Stimulated activated CD8-positive, alpha-beta memory T cell treated with anti-CD3 and anti-CD28 coated beads, Interleukin-4, amount 100 ng/mL, for 24 hours (primary cell): ENCODE measurements at places on chromosomes 2 and 18.

DNA sequence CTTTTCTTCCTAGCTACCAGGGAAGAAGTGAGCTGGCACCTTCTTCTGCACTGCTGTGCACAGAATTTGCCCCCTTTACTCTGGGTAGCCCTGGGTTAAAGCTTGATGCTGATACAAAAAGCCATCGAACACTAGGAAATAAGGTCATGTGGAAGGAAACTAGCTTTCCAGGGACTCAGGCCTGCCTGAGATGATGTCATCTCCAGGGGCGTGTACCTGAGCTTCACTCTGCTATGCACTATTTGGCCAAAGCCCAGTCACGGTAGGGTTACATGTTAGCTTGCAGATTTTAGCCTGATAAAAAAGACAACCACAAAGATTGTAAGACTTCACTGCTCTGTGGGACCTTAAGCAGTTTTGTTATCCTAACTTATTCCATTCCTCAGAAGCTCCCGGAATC, 20.4 kb downstream of the EDAR start:
- no peak for DNase-seq

DNA sequence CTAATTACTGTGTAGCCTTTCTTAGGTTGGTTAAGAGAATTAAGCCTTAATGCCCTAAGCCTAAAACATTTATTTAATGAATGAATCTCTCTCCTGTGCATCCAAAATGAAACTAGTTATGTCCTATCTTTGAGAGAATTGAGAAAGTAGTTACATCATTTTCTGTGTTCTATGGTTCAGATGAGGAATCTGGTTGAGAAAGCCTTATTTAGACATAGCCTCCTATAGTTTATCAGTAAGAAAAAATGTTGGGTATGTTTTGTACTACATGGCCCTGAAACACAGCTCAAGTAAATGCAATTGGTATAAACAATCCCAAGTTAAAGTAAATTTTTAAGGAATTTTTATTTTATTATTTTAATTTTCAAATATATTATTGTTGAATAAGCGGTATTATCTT, 25.9 kb upstream of the RAMP1 start:
- no peak for DNase-seq

DNA sequence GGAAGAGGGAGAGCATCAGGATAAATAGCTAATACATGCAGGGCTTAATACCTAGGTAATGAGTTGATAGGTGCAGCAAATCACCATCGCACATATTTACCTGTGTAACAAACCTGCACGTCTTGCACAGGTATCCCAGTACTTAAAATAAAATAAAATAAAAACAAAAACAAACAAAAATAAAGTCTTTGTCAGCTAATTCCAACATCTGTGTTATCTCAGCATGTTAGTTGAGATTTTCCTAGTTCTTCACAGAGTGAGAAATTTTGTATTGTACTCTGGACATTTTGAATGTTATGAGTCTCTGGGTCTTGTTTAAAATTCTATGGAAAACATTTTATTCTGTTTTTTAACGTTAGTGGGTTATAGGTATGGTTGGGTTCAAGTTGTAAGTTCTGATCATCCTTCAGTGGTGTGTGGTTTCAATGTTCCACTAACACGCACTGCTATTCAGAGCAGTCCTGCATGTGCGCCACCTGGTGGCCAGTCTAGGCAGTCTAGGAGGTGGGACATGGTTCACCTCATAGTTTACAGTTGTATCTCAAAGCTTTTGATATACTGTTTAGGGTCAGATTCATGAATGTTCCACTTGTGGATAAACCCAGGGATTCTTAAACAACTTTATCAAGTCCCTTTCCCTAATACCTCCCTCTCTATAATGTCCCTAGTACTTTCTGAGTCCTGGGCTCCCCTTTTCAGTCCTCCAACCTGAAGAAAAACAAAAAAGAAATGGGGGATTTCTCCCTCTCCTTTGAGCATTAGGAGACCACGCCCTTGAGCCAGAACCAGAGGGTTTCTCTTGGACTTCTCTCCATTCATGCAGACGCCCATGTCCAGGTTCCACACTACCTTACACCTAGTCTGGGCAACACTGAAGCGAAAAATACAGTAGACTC, 213.4 kb upstream of the GATA6 start:
- DNase-seq, result peak; percentile 71

GRCh38 chr2:227939271-227940027, 68.0 kb downstream of the DAW1 start:
- no peak for DNase-seq

DNA sequence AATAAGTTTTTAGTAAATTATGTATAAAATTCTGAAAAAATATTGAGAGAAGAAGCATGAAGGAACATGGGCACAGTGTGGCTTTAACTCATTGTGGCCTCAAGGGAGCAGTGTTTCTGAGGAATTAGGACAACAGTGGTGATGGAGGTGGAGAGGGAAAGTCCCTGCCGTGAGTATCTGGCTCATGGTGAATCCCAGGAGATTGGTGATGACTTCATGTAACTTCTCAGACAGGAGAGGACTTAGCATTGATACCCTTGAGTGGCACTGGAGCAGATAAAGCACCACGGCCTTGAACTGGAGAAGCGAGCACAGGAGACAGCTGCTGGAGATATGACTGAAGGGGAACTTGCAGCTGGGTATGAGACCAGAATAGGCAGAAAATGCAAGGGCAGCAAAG, 35.0 kb upstream of the LRP1B start:
- DNase-seq, result no peak

DNA sequence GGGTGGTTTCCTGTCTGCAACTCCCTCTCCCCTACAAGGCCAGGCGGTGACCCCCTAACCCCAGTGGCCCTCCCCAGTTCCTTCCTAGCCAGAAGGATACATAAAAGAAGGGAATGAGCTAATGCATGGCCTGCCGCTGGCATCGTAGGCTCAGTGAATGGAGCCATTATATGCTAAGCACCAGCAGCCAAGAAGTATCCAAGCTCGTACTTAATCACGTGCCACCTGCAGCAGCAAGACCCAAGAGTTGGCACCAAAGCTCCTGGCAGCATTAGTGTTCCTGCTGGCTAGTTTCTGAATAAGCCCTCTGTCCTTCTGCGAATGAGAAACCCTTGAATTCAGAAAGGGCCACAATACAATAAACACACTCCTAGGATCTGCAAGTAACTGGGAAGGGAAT, 4.3 kb downstream of the DBI start:
- no peak for DNase-seq

- DNase-seq, result no peak
These were observed 257.3 kb downstream of the BCL2 start for GRCh38 chr18:63062246-63062645.

DNA sequence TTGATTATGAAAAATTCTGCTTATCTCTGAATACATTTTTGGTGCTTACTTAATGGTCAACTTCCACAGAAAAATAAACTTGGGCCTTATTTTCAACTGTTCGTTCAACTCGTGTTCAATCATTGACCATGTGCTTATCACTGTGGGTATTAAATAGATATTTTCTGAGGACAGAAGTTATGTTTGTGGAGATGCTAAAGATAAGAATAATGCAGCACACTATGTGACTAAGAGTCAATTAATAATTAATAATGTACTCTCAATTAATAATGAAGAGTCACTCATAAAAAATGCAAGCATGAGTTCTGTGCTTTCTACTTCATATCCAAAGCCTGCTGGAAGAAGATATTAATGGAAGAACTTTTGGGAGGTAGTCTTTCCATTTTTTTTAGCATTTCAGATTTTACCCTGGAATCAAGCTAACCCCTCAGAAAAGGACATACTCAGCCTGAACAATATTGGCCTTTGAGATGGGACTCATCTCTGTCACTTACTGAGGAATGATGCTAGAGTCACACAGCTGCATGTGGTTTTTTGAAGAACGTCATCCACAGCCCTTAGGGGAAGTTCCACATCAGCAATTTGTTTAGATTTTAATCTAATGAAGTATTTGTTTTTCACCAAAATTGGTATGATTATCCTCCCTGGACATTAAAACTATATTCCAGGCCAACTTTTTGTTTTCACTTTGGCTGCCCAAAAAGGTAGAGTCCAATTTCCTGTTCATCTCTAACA, 191.9 kb upstream of the CRIM1 start:
- no peak for DNase-seq

- no peak for DNase-seq
These were observed 14.4 kb downstream of the PIEZO2 start for GRCh38 chr18:11134940-11135339.

DNA sequence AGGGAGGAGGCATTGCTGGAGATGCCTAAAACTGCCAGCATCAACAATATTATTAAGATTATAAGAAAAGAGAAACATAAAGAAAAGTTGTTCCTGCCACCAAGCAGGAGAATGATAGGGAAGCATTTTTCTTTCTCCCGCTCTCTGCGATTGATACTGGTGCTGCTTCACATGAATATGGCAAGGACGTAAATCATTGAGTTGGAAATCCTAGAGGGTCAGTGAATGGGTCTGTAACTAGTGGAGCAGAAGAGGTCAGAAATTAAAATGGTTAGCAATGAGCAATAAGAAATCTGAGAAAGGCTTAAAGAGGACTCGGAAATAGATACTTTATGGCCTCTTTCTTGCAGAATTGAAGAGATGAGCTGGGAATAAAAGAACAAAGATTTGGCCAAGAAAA, 631.7 kb downstream of the BCL11A start:
- DNase-seq, result no peak

GRCh38 chr2:62287282-62287681, 91.4 kb downstream of the B3GNT2 start:
- DNase-seq, result no peak

GRCh38 chr2:5021136-5021535, 671.0 kb upstream of the SOX11 start:
- DNase-seq, result no peak

- DNase-seq, result no peak
These were observed 726 bp upstream of the SS18 start for GRCh38 chr18:26091047-26091630.

- no peak for DNase-seq
These were observed 19.5 kb downstream of the CYTIP start for GRCh38 chr2:157424374-157424773.

DNA sequence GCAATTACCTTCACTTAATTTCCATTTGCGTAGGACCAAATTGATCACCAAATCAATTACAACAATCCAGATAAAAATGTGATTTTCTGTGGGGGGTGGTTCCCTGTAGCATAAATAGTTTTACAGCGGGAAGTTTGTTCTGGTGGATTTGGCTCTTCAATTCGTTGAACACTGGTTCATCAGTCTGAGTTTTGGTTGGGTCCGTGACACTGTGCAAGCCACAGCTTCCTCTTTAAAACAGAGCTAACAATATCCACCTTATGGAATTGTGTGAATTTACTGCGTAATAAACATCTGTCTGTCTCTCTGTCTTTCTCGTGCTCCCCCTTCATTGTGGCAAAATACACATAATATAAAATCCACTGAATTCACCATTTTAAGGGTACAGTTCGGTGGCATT, 310.8 kb downstream of the TGIF1 start:
- DNase-seq, result no peak

DNA sequence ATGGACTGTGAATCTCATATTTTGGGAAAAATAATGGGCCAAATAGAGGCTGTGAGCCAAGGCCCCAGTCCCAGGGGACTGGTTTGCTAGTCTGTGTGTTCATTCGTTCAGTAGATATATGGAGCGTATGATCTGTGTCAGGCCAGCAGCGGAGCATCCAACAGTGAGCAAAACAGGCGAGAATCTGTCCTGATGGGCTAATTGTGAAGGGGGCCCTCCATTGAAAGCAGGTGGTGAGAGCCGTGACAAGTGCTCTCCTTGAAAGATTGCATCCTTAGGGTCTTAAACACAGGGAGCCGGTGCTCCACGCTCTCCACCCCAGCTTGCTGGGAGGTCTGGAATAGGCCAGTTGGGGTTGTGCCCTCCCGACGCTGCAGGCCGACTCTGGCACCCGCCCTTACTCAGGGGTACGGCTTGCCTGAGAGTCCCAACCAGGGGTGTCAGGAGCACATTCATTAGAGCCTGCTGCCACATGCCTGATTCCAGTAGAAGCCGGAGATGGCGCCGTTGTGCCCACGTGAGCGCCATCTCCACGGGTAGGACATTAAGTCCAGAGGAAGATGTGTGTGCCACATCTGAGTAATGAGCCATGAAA, 213.3 kb downstream of the SH3RF3 start:
- DNase-seq, result no peak

GRCh38 chr2:174610243-174610995, 12.8 kb upstream of the WIPF1 start:
- DNase-seq, result no peak

- no peak for DNase-seq
These were observed 802.6 kb upstream of the CHAC2 start for GRCh38 chr2:52964916-52965530.

DNA sequence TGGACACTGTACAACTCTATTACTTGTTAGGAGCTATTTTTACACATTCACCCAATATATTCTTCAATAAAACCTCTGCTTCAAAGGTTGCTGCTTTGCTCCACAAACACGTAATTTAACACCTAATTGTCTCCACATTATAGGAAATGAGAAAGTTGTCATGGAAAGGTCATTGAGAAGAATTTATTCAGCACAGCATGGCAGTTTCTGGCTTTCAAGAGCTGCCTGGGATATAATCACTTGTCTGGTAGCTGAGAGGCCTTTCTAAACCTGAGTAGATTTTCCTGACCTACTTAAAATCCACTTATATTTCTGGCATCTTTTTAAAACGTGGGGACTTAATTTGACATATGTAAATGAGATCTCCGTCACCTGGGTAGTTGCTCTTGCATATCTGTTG, 216.1 kb downstream of the ZNF804A start:
- DNase-seq, result no peak

DNA sequence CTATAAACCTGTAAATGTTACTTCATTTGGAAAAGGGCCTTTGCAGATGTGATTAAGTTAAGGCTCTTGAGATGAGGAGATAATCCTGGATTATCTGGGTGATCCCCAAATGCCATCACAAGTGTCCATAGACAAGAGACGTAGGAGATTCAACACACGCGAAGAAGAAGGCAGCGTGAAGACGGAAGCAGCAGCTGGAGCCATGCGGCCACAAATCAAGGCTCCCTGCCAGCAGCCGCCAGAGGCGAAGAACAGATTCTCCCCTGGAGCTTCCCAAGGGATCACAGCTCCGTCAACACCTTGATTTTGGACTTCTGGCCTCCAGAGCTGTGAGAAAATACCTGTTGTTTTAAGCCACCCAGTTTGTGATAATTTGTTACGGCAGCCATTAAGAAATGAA, 11.0 kb upstream of the VAPA start:
- DNase-seq, result no peak

DNA sequence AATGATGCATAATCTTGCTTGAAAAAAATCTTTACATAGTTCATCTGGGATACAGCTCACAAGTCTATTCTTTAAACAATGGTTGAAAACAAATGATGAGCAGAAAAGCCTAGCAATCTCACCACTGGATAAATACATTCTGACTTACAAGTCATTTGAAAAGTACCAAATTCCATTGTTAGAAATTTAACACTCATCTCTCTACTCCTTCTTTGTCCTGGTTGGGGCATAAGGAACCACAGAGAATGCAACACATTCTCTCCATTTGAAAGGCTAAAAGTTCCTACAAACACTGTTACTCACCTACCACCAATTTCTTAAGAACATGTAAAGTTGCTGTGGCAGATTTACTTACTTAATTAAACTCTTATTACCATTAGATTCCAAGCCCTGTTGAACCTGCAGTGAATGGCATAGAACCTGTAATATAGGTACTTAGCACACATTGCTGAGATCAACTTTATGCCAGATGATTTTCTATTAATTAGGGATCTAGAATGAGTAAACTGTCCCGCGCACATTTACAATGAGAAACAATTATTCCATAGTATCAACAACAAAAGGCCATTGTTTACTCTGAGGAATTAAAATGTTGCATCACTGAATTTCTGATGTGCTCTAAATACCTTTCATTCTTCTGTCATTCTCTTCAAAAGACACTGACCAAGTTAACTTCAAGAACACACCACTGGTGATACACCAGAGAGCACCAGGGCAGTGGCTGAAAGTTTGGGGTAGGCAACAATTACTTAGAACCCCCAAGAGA, 69.6 kb downstream of the CABYR start:
- no peak for DNase-seq

- DNase-seq, result no peak
These were observed 136.8 kb upstream of the OTOS start for GRCh38 chr2:240277073-240277806.
